ENCODE measurements at places on chromosomes 7 and 10. TPM values are rescaled to one million over a fixed set of nuclear protein-coding genes. Genes with fewer than 3 reads are reported as not detected.
A peak's percentile ranks its signal among the peaks of the same experiment; 100 is the strongest.

DNA sequence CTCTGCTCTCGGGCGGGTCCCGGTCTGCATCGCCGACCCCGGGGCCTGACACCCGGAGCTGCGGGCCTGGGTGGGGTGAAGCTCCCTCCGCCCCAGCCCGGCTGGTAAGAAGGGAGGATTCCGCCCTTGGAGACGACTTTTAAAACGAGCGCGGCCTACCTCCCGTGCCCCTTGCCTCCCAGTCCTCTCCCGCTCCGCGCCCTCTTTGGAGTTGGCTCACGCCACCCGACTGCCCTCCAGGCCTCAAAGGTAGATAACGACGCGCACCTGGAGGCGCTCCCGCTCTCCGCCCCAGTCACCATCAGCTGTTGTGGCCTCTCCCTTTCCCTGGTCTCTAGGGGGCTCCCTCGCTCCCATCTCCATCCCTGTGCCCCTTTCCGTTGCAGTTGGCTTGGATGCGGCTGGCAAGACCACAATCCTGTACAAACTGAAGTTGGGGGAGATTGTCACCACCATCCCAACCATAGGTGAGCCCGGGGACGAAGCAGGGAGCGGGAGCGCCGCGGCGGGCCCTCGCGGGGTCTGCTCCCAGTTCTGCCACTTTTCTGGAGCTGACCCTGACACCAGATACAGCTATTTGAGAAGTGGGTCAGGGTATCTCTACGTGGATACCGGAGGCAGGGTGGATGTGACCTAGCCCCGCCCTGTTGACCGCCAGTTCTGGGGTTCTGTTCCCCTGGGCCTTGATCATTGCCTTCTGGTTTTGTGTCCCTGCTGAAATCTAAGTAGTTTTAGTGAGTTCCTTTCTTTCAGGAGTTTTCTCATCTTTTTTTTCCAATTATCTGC lies 679 bp downstream of the ARF5 start:
- peaks cover 17% of the 10 kb centered on the region for H3K36me3 ChIP-seq
- peaks cover 33% of the 10 kb centered on the region for H3K4me1 ChIP-seq
- peak overlapping the region; percentile 89 for H3K27ac ChIP-seq
- H3K27me3 ChIP-seq, result no peaks in the 10 kb centered on the region
- H3K4me3 ChIP-seq, result peak overlapping the region; percentile 91

DNA sequence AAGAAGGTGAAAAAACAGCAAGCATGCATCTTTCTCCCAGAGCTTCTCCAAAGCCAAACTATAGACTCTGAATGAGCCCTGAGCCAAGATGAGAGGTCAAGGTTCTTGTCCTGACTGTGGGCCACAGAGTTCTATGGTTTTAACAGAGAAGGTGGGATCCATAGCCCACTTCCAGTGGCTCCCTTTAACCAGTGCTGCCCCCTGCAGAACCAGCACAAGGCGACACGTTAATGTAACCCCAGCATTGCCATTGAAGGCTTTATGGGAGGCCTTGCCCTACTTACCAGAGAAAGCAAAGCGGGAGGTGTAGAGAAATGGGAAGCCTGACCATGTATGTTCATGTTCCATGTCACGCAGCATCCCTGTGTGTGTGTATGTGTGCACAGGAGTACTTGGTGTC lies 243.6 kb downstream of the PRPF18 start:
- H3K4me3 ChIP-seq, result no peak overlapping the region
- H3K27me3 ChIP-seq, result peaks cover 3% of the 10 kb centered on the region
- no peak for DNase-seq
- H3K4me1 ChIP-seq, result no peaks in the 10 kb centered on the region
- no peaks in the 10 kb centered on the region for H3K36me3 ChIP-seq

DNA sequence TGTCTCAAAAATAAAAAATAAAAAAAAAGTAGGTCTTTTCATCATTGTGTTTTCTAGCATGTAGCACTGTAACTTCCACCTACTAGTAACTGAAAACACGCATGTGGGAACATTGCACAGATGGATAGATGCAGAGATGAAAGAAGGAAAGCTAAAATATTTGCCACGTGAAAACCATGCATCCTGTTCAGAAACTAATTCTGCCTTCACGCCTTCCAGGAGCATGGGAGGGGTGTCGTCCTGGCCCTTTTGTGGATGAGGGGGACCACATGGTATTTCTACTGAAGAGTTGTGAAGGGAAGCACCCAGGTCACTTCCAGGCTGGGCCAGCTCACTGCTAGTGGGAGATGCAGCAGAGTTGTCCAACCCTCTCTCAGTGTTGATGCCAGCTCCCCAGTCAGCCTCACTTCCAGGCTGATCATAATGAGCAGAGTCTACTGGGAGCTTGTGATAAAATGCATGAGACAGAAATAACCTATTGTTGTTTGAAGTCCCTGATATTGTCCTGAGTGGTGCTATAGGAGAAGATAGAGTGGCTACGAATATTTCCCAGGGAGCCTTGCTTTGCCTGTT lies 287.1 kb upstream of the CELF2 start:
- no peak overlapping the region for H3K27ac ChIP-seq
- no peak for DNase-seq
- no peaks in the 10 kb centered on the region for H3K4me1 ChIP-seq

- peaks cover 12% of the 10 kb centered on the region for H3K4me1 ChIP-seq
- peak overlapping the region; percentile 73 for H3K4me3 ChIP-seq
Observed at GRCh38 chr10:28668363-28669226, 8.7 kb upstream of the BAMBI start.

- H3K36me3 ChIP-seq, result no peaks in the 10 kb centered on the region
- H3K27me3 ChIP-seq, result no peaks in the 10 kb centered on the region
- no peak overlapping the region for H3K27ac ChIP-seq
- H3K4me1 ChIP-seq, result no peaks in the 10 kb centered on the region
- no peak overlapping the region for H3K4me3 ChIP-seq
- no peak for DNase-seq
Observed at GRCh38 chr7:104317948-104318629, 10.3 kb upstream of the LHFPL3 start.

- no peaks in the 10 kb centered on the region for H3K27me3 ChIP-seq
- H3K36me3 ChIP-seq, result no peaks in the 10 kb centered on the region
- no peak overlapping the region for H3K27ac ChIP-seq
- H3K4me1 ChIP-seq, result no peaks in the 10 kb centered on the region
Observed at GRCh38 chr7:126052229-126052628, 1122.6 kb upstream of the POT1 start.

PSMA2 gene
- total RNA-seq, result 135 TPM

ATXN7L1 gene
- 4.2 TPM for total RNA-seq

- peaks cover 3% of the 10 kb centered on the region for H3K36me3 ChIP-seq
- H3K4me3 ChIP-seq, result no peak overlapping the region
- H3K4me1 ChIP-seq, result no peaks in the 10 kb centered on the region
- H3K27ac ChIP-seq, result no peak overlapping the region
- peaks cover 20% of the 10 kb centered on the region for H3K27me3 ChIP-seq
Observed at GRCh38 chr7:17546189-17546588, 247.7 kb downstream of the AHR start.

DNA sequence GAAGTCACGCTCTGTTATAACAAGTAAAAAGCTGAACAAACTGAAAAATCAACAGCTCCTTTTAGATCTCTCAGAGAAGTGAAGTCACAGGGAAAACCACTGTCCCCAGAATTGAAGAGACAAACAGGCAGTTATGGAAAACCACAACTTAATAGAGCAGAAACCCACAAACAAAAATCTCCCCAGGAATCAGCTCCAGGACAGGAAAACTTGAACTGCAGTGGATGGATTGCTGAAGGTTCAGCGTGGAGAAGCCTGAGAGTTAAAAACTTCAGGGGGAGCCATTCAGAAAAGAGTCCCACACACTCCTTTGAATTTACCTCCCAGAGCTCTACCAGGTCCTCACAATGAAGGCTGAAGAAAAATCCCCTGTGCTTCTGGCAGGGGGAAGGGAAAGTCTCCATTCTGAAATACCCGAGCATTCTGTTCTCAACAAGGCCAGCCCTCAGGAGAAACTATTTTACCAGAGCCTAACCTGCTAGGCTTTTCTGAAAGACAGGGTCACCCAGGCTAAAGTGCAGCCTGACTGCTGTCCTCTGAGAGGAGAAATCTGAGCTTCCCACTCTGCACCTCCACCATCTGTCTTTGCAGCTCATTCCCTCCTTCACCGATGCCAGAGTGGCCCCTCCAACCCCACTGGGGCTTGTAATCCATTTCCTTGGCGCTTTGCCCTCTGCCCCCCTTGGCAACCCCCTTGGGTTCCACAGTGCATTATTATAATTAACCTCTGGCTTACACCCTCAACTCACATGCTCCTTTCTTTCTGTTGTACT lies 65.0 kb upstream of the CCNY start:
- H3K4me1 ChIP-seq, result no peaks in the 10 kb centered on the region
- H3K27ac ChIP-seq, result no peak overlapping the region
- no peak overlapping the region for H3K4me3 ChIP-seq
- no peak for DNase-seq

GRCh38 chr10:8350250-8350967 lies 295.9 kb downstream of the GATA3 start:
- H3K27me3 ChIP-seq, result no peaks in the 10 kb centered on the region
- H3K4me3 ChIP-seq, result no peak overlapping the region
- H3K27ac ChIP-seq, result peak overlapping the region; percentile 21
- peaks cover 9% of the 10 kb centered on the region for H3K4me1 ChIP-seq
- peaks cover 6% of the 10 kb centered on the region for H3K36me3 ChIP-seq

- peaks cover 3% of the 10 kb centered on the region for H3K36me3 ChIP-seq
- H3K27ac ChIP-seq, result no peak overlapping the region
- no peak for DNase-seq
- peaks cover 19% of the 10 kb centered on the region for H3K4me1 ChIP-seq
Observed at GRCh38 chr7:156608173-156608478, 32.4 kb upstream of the RNF32 start.

DNA sequence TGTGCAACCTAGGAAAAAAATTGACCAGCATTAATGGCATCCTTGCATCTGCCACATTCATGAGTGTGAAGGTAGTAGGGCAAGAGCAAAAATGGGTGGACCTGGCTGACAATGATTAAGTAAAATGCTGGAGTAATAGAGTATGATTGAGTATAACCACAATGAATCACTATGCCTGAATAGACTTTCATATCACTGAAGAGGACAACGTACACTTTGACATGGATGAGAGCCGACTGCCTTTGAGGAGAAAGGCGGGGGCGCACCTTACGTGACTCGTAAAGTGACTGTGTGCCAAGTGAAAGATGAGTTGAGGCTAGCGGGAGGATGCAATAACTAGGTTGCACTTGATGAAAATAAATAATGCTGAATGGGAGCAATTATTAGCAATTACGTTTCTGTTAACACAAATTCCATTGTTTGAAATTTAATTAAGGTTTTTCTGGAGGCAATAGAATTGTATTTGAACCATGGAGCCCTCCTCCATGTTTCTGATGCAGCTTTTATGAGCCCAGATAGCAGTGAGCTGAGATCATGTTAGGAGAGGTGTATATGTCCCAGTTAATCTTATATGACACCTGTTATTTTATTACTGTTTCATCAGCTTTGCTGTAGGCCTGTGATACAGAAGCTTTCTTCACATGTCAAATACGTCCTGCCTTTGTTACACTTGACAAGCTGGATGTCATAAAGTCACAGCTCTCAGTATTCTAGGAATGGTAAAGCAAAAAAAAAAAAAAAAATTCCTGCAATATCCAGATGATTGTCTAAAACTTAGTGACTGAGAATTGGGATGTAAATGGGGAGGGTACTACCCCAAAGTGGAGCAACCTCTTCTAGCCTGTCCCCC lies 596.5 kb downstream of the NXPH1 start:
- H3K4me3 ChIP-seq, result no peak overlapping the region
- H3K27me3 ChIP-seq, result no peaks in the 10 kb centered on the region
- H3K4me1 ChIP-seq, result no peaks in the 10 kb centered on the region
- H3K27ac ChIP-seq, result no peak overlapping the region
- H3K36me3 ChIP-seq, result no peaks in the 10 kb centered on the region
- no peak for DNase-seq

- H3K27me3 ChIP-seq, result no peaks in the 10 kb centered on the region
- H3K36me3 ChIP-seq, result peaks cover 51% of the 10 kb centered on the region
- no peak for DNase-seq
- H3K4me3 ChIP-seq, result peak overlapping the region; percentile 22
- peak overlapping the region; percentile 92 for H3K27ac ChIP-seq
Observed at GRCh38 chr7:135168001-135168400, 2.5 kb downstream of the CYREN start.

CALHM1 gene
- total RNA-seq, result 0.47 TPM
